ENCODE measurements at places on chromosomes 7 and 10. TPM values are rescaled to one million over a fixed set of nuclear protein-coding genes. Genes with fewer than 3 reads are reported as not detected.

The CAV2 gene
- 16.2 TPM for total RNA-seq

The OR2A5 gene
- 0.28 TPM for total RNA-seq

The PHKG1 gene
- 1.0 TPM for total RNA-seq

The SAMD9L gene
- 4.2 TPM for total RNA-seq

The MOGAT3 gene
- 4.2 TPM for total RNA-seq

The TMEM236 gene
- 0.28 TPM for total RNA-seq

The SUN3 gene
- not detected for total RNA-seq

The GRID1 gene
- total RNA-seq = 0.17 TPM

The R3HCC1L gene
- total RNA-seq = 10.1 TPM

The FAM180A gene
- total RNA-seq = 10.5 TPM

The TMEM176A gene
- 346 TPM for total RNA-seq

The CFAP70 gene
- total RNA-seq = 2.3 TPM

The BEND7 gene
- total RNA-seq = 4.1 TPM

The IFIT1 gene
- 11.4 TPM for total RNA-seq

The ZNF736 gene
- total RNA-seq = 8.2 TPM

The MSRB2 gene
- 9.7 TPM for total RNA-seq

The LRRN3 gene
- total RNA-seq = 0.25 TPM

The EPO gene
- 1.5 TPM for total RNA-seq

Measured in liver (tissue), 10 donors.